ENCODE measurements at places on chromosomes 3 and 15. TPM values are rescaled to one million over a fixed set of nuclear protein-coding genes. Genes with fewer than 3 reads are reported as not detected.
A peak's percentile ranks its signal among the peaks of the same experiment; 100 is the strongest.

LYZL4 gene
- total RNA-seq: not detected

TTLL13 gene
- total RNA-seq: not detected

DOCK3 gene
- 0.43 TPM for total RNA-seq

DNA sequence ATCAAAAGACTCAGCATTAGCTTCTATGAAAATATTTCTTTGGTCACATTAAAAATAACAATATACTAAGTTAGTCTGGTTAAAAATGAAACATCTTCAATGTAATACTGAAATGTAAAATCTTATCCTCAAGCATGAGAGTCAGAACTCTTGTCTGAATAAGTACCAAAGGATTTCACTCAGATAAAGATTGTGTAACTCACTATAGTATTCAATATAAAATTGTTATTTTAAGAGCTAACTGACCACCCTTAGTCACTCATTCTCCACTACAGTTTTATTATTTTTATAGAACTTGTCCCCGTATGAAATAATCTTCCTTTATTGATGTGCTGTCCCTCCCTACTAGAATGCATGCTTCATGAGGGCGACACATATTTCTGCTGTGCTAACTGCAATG lies 426.3 kb downstream of the MECOM start:
- no peak for DNase-seq

DNA sequence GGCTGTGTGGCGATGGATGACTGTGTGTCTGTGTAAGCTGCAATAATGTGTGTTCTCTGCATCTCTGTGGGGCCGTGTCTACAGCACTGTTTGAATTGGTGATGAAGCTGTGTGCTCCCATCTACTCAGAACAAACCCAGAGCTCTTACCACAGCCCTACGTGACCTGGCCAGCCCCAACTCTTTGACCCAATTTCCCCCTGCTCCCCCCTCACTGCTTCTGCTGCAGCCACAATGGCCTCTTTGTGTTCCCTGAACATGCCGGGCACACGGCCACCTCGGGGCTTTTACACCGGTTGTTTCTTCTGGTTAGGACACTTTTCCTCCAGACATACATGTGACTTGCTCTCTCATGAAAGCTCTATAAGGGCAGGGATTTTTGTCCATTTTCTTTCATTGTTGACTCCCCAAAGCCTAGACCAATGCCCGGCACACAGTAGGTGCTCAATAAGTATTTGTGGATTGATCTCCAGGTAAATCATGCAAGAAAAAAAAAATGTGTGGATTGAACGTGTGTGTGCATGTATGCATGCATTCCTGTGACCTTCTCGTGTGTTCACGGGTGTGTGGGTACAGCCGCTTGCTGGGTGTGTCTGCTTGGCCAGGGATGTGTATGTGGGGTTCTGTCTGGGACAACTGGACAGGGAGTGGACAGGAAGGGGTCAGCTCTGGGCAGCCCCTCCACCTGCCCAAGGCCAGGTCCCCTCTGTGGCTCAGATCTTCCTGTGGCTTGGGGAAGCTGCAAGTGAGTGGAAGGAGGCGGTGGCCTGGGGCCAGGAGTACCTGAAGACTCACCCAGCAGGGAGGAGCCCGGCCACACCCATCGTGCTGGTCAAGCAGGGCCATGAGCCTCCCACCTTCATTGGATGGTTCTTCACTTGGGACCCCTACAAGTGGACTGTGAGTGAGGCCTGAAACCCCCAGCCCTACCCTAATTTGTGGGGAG lies 14.8 kb downstream of the VILL start:
- no peak for DNase-seq

GRCh38 chr3:35653347-35653746 lies 14.0 kb downstream of the ARPP21 start:
- no peak for DNase-seq

DPH6 gene
- total RNA-seq: 10.0 TPM

DNA sequence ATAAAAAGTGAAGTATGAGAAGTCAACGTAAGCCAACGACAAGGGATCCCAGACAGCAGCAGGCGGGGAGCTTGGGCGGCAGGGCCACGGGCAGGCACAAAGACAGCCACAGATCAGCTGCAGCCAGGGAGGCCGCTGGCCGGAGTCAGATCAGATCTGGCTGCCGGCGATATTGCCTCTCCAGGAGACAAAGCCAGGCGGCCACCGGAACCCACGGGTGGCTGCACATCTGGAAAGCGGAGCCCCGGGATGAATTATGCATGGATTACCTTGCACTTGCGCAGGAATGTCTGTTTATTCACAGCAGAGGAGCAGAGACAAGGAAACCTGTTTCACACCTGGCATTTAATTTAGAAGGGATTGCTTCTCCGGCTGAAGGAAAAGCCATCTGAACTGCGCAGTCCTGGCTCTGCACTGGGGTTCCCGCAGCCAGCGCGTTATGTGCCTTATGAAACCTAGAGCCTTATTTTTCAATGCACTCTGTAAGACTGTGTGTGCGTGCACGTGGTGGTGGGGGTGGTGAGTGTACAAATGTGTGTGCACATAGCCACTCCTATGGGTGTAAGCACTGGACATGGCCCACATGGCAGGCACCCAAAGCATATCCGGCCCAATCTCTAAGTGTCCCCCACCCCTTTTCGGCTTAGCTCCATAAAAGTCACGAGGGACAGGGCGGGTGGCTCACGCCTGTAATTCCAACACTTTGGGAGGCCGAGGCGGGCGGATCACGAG lies 427.8 kb upstream of the MCTP2 start:
- DNase-seq: no peak

GRCh38 chr3:17505856-17506255 lies 236.6 kb downstream of the TBC1D5 start:
- no peak for DNase-seq

SNRK gene
- total RNA-seq: 12.9 TPM

GRCh38 chr3:129336093-129336706 lies 57.5 kb downstream of the HMCES start:
- DNase-seq: no peak

PRR20G gene
- total RNA-seq: not detected

GRCh38 chr3:68985146-68985790 lies 28.2 kb downstream of the EOGT start:
- DNase-seq: no peak

RASGRF1 gene
- total RNA-seq: 5.9 TPM

DNA sequence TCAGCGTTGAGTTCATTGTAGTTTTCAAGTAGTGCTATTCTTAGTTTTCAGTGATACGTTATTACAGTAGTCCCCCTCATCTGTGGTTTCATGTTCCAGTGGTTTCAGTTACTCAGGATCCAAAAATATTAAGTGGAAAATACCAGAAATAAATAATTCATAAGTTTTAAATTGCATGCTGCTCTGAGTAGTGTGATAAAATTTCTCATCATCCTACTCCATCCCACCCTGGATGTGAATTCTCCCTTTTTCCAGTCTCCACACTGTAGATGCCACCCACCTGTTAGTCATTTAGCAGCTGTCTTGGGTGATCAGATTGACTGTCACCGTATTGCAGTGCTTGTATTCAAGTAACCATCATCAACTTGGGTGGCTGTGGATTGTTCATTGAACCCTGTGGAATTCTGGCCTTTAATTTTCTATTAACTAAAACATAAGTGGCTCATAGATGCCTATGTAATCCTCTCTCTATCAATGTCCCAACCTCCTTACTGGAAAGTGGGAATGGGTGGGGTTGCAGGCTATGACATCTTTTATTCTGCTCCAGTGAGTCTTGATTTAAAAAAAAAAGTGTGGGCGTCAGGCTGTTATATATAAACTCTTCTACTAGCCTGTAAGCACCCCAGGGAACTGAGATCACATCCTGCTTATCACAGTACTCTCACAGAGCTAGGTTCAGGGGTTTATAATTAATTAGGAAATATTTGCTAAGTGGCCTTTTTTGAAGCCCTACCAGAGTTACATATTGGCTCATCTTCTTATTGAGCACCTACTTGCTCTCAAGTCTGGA lies 97.5 kb downstream of the CFAP20DC start:
- DNase-seq: peak; percentile 90

ACP3 gene
- not detected for total RNA-seq

HDGFL3 gene
- 43.1 TPM for total RNA-seq

DNA sequence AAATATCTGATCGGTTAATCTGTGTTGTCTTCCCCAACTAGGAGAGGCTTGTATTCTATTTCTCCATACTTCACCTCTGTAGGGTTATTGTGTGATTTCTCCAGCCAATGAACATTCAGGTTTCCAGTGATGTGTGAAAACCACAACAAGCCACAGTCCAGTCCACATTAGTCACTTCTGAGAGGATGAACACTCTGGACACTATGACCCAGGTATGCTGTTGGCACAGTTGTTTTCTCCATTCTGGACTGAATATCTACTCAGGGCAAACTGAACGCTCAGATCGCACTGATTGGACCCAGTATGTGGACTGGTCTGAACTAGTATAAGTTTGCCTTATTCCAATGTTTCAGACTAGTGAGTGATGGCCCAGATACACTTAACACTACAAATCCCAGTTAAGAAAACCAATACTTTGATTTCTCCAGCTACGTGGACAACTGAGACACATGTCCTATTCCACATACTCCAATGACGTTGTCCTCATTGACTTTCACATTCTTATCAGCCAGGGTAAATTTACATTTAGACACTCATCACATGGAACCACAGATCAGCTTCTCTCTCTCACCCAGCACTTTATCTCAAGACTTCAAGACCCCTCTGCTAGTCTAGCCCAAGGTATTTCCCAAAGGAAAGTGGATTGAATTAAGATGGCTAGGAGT lies 587.4 kb upstream of the SGO1 start:
- peak; percentile 2 for DNase-seq

DNA sequence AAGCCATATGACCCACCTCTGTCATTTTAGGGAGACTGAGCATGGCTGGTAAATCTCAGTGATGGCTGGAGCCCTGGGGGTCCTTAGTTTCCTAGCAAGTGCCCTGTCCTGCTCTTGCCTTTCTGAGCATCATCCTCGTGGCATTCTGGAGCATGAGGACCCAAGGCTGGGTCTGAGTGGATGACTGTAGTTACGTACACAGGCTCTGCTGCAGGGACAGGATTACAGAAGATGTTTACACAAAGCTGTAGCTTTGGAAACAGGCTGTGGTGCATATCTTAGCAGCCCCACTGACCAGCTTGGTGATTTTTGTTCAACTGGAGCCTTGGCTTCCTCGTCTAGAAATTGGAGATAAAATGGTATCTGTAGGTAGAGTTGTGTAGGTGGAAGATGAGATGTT lies 272.9 kb upstream of the CTDSPL start:
- DNase-seq: no peak

RAD51 gene
- total RNA-seq: 20.8 TPM

STAC gene
- total RNA-seq: 21.7 TPM

LRRC57 gene
- 14.7 TPM for total RNA-seq

ERC2 gene
- 2.7 TPM for total RNA-seq

LINGO1 gene
- total RNA-seq: not detected

DNA sequence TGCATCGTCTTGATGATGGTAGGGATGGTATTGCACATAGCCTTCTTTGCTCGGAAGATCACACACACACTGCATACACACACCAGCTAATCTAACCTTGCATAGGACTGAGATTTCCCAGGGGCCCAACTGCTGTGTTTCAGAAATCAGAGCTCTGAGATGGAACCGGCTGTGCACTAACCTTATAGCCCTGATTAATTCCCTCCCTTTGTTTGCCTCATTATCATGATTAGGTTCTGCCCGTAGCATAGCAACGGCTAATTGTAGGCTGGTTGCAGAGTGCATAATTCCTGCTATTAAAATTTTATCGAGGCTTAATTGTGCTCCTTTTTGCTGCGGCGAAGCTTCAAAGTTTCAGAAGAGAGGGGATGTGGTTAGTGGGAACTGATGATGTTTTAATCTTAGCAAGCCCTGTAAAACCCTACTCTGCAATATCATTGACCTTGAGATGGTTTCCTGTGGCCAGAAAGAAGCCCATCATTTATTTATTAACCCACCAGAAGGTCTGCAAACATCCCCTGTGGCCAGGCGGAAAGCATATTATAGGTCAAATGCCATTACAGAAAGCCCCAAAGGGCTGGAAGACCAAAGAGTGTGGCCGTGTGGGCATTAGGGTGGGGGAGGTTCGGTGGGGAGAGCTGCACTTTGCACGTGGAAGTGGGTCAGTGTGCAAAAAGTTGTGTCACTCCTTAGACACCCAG lies 56.2 kb upstream of the GLCE start:
- DNase-seq: no peak
